ENCODE measurements at places on chromosomes 6 and 20.

- no peak for DNase-seq
These were observed 232.3 kb downstream of the COL12A1 start for GRCh38 chr6:74973591-74973990.

DNA sequence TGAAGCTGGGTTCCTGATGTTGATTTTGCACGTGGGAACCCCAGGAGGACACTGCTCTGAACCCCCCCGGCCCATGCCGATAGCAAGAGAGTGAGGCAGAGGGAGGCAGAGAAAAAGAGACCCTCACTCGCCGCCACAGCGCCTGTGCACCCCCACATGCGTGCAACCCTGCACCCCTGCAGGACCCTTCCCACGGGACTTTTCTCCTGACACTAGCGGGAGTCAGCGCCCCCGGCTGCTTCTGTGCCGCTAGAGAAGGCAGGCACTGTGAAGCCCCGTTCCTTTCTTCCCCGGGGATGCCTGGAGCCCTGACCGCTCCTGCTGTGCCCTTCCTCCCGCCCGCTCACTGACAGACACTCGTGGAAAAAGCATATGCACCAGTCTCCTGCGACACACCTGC, 67.4 kb downstream of the GMPR start:
- DNase-seq = peak; percentile 3

GRCh38 chr20:52439375-52439774, 247.8 kb upstream of the ZFP64 start:
- no peak for DNase-seq

GRCh38 chr6:50990750-50991446, 172.2 kb downstream of the TFAP2B start:
- DNase-seq = no peak

DNA sequence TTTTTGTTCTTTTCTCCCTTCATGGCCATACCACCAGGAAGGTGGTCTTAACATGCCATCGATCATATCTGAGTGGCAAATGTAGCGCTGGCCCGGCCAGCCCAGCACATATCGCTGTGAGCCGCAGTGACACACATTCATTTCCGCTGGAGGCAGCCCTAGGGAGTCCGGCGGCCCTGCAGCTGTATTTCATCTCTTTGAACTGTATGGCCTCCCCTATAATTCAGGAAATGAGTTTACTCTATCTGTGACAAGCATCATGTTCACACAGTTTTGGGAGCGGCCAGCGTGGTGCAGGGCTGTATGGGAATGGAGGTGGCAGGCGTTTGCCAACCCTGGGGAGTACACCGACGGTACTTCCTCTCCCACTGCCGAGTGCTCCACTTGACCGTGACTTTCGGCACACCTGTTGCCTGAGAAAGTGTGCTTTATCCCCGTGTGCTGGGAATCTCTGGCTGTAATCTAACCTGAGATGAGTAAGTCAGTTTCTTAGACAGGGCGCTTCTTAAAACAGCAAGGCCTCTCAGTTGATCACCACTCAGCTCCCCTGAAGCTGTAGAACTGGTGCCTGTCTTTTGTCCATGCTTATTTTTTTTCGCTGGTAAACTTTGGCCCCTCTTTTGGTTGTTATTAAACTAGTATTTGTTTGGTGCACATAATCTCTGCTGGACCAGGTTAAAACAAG, 257.1 kb upstream of the TAB2 start:
- DNase-seq = peak; percentile 86

GRCh38 chr6:38720295-38720694, 5.2 kb downstream of the DNAH8 start:
- no peak for DNase-seq

DNA sequence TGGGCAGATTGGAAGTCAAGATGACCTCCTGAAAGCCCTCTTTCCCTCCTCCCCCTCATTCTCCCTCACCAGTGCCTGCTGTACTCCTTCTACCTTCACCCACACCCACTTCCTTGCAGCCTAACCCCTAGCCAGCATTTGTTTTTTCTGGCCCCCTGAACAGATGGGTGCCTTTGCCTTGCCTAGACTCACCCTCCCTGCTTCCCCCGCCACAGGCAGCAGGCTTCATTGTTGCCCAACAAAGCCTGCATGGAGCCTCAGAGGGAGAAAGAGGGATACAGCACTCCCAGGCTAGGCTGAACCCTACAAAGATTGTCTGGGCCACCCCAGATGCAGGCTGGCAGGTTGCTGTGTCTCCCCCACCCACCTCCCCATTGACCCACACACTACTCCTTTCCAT, 2.7 kb downstream of the MOCS1 start:
- no peak for DNase-seq

GRCh38 chr6:36110863-36111262, 19.4 kb upstream of the MAPK13 start:
- no peak for DNase-seq

GRCh38 chr20:1369970-1370369, 22.9 kb downstream of the FKBP1A start:
- no peak for DNase-seq

GRCh38 chr6:37092923-37093727, 76.8 kb upstream of the PIM1 start:
- no peak for DNase-seq

GRCh38 chr6:44131892-44132291, 4.5 kb downstream of the TMEM63B start:
- DNase-seq = peak; percentile 28

GRCh38 chr6:161135695-161136591, 137.9 kb downstream of the AGPAT4 start:
- DNase-seq = no peak

DNA sequence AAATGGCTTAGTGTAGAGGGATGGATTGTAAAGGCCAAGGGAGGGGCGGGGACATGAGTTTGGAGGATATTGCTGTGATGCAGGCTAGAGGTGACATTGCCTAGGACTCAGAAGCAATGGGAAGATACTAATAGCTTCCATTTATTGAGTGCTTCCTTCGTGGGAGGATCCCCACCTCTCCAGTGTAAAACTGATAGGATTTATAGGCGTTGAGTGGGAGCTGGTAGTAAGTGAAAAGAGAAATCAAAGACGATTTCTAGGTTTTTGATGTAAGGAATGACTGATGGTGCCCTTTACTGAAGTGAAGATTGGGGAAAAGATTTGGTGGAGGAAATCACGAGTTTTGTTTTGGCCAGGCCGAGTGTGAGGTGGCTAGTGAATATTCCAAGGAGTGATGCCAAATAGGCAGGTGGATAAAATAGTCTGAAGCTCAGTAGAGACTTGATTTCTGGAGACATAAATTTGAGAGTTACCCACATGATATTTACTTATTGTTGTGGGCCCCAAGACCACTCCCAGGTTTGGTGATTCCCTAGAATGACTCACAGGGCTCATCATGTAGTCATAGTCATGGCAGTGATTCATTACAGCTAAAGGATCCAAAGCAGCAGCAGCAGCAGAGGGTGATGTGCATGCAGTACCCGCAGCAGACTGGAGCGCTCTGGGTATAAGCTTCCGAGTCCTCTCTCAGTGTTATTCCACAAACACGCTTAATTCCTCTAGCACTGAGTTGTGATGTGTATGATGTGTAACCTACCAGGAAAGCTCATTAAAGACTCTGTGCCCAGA, 10.2 kb downstream of the RPRD1B start:
- no peak for DNase-seq

GRCh38 chr6:100342830-100343229, 121.9 kb downstream of the SIM1 start:
- DNase-seq = no peak

GRCh38 chr6:32132110-32132509, 2.0 kb upstream of the FKBPL start:
- no peak for DNase-seq

GRCh38 chr20:4065391-4065844, 50.1 kb upstream of the RNF24 start:
- DNase-seq = no peak

- no peak for DNase-seq
These were observed 104.4 kb downstream of the SMOC2 start for GRCh38 chr6:168545428-168545827.

Measured in NCI-H1417 (cell line).